RWPE1 (cell line): ENCODE measurements at places on chromosomes 13 and 19.

DNA sequence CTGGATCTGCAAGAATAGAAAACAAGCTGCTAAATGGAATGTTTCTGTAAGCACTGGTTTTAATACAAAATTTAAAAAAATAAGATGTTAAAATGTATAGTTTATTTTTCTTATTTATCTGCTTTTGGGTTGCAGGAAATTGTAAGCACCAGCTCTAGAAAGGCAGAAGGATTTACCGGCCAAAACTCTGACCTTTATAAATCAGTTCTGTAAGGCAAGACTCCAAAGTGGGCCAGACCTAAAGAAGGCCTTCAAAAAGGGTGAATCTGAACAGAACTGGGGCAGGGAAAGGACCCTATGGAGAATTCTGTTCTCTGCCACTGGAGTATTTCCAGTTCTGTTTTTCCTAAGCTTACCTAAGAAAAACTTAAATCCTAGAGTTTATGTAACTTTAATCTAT lies 19.3 kb downstream of the ZNF100 start:
- no peak for DNase-seq

GRCh38 chr13:54628383-54628782 lies 1599.8 kb downstream of the OLFM4 start:
- DNase-seq: no peak

- no peak for DNase-seq
These were observed 93.3 kb upstream of the SLC15A1 start for GRCh38 chr13:98845742-98846141.

- no peak for DNase-seq
These were observed 13.9 kb upstream of the EIF3G start for GRCh38 chr19:10133596-10133995.

- DNase-seq: no peak
These were observed 120.2 kb downstream of the DNAJC15 start for GRCh38 chr13:43143591-43143990.

- peak; percentile 5 for DNase-seq
These were observed 970.5 kb downstream of the UQCRFS1 start for GRCh38 chr19:28242317-28242927.

- DNase-seq: peak; percentile 26
These were observed 749 bp downstream of the GATAD2A start for GRCh38 chr19:19405971-19406877.

GRCh38 chr13:106488076-106488475 lies 47.4 kb downstream of the EFNB2 start:
- DNase-seq: no peak

DNA sequence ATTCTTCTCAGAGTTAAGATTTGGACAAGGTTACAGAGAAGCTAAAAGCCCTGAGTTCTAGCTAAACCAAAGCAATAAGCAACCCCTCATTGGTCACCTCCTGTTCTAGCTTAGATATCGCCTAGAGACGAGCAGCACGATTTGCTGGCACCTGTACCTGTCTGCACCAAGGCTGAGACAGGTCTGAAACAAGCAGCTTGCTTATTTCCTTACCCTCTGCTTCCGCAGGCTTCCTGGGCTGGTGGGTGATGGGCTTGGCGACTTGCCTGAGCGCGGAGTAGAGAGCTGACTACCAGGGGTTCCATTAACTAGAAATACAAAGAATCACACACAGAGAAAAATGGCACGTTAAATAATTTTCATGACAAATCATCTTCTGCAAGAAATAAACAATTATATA lies 276.9 kb downstream of the DCLK1 start:
- DNase-seq: no peak

- DNase-seq: no peak
These were observed 2.1 kb upstream of the KLHL26 start for GRCh38 chr19:18634612-18635297.
